A673 (cell line): ENCODE measurements at places on chromosomes 2 and 18. TPM values are rescaled to one million over a fixed set of nuclear protein-coding genes. Genes with fewer than 3 reads are reported as not detected.

RBM44 gene
- total RNA-seq, result 0.95 and 1.4 TPM in 2 replicates

DYNAP gene
- total RNA-seq, result not detected in 2 replicates

PSTPIP2 gene
- total RNA-seq, result 5.7 and 6.3 TPM in 2 replicates

CFAP65 gene
- total RNA-seq, result 0.13 and 0.83 TPM in 2 replicates

TMEM247 gene
- not detected in 2 replicates for total RNA-seq
